ENCODE measurements at places on chromosomes 5 and 9. TPM values are rescaled to one million over a fixed set of nuclear protein-coding genes. Genes with fewer than 3 reads are reported as not detected.
A peak's percentile ranks its signal among the peaks of the same experiment; 100 is the strongest.

Gene AHRR
- 3.7 TPM for total RNA-seq

DNA sequence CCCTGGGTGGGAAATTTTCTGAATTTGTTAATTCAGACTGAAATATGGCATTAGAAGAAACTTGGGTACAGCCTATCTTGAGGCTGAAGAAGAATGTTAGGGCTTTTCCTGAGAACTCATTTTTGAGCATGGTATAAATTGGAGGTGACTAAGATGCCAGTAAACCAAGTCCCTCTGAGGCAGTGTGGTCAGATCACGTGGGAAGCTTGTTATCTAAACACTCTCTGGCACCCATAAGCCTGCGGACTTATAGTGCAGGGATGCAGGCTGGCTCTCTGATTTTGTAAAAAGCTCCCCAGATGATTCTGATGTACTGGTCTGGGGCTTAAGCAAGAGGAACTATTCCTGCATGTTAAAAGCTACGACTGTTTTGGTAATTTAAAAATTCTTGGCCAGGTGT, 34.3 kb downstream of the MTMR12 start:
- DNase-seq: no peak

Gene MRPS27
- 60.9 TPM for total RNA-seq

DNA sequence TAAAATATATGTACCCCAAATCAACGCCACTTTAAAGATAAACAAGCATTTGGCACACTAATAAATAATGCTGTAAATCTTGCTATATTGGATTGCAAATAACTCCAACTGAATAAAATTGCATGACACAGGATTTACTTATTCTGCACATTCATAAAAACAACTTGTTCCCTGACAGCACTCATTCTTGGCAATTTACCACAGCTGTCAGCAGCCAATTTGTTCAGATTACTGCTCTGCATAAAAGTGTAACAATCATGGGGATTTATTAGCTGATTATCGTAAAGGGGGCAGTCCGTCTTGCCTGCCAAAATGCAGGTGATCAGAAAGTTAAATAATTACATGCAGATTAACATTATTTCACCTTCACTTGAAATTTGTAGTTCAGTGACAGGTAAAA, 285.3 kb downstream of the SLF1 start:
- DNase-seq: no peak

GRCh38 chr9:130770679-130771442, 64.2 kb upstream of the ABL1 start:
- no peak for DNase-seq

DNA sequence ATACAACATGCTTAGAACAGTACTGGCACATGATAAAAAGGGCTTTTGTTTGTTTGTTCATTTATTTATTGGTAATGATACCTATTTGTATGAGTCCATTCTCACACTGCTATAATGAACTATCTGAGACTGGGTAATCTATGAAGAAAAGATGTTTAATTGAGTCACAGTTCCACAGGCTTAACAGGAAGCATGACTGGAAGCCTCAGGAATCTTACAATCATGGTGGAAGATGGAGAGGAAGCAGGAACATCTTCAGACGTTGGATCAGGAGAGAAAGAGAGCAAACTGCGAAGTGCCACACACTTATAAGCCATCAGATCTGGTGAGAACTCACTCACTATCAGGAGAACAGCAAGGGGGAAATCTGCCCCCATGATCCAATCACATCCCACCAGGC, 847.7 kb downstream of the CDH18 start:
- DNase-seq: no peak

Gene TAS2R1
- not detected for total RNA-seq

DNA sequence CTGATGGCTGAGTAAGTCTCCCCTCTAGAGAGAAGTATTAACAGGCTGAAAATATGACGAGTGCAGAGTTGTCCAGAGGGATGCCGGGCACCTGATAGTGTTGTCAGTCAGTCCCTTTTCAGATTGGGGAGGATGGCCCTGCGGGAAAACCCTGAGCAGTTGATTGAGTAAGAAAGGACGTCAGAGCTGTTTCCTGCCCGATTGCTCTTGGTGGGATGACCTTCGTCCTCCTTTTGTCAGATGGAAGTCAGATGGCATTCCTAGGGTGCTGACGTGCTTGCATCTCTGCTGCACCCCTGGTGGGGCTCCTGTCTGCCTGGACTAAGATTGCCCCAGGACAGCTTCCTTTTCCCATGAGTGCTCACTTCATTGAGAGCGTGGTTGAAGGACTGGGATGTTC, 9.8 kb downstream of the ZNF354B start:
- no peak for DNase-seq

DNA sequence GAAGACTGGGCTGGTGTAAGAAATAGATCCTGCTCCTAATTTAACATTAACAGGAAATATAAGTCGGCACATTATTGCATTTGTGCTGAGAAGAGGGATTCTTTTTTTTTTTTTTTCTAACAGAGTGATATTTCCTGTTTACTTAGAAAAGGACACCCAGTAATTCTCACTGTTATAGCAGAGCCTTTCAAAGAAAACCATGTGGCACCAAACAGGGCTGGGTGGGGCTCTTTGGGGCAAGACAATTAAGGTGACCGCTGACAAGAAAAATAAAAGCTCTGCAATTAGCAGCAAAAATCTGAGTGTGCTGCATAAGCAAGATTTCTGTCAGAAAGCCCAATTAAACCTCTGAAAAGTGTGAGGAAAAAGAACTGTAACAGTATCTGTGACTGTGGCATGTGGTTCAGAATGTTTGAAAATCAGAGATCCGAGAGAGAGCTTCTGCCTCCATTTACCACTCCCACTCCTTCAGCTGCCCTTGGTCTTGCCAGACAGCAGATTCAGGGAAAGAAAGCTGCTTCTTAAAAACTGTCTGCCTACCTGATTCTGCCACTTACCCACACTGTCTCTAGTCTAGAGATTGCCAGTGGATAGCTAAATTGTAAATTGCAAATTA, 77.1 kb upstream of the IQGAP2 start:
- no peak for DNase-seq

DNA sequence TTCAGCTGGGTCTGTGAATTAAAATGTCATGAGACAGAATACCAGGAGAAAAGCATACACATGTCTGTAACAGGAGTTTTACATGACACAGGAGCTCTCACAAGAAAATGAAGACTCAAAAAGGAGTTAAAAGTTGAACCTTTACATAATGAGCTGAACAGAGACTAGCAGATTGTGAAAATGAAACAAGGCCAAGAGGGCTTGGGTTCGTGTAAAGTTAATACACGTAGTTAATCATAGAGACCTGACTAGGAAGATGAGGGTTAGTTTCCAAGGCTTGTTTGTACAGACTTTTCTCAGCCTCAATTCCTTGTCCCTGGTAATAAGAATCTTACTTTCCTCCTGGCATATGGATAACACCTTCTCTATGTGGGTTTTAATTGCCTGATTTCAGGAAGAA, 1294.0 kb downstream of the MAT2B start:
- no peak for DNase-seq

DNA sequence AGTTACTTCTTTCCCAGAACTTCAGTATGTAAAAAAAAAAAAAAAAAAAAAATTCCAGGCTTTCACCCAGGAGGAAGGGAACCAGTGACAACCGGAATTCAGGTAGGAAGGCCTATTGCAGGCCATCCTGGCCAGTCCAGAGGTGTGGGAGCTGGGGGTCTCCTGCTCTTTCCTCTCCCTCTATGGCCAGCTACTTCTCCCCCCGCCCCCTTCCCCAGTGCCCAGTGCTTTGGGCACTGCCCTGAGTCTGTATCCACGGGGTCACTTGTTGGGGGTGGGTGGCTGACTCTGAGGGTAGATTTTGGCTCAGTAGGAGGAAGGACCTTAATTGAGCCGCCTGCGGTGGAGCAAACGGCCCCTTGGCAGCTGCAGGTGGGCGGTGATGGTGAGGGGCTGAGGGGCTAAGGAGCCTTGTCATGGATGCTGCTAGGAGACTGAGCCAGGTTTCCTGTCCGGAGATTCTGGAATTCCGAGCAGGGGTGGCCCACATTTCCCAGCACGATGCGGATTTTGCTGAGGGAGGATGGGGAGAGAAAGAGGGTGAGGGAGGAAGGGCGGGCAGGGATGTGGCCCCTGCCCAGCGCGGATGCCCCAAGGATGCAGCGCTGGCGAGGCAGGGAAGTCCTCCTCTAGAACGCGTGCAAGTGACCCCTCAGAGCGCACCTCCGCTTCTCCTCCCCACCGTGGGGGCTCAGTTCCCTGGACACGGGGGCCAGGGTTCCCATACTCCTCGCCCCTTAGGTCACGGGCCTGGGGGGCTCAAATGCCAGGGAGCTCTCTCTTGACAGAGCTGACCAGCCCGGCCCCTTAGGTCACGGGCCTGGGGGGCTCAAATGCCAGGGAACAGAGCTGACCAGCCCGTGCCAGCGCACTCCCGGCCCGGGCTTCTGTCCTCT, 1.2 kb upstream of the PHF2 start:
- DNase-seq: peak; percentile 62

Gene TLX3
- not detected for total RNA-seq

GRCh38 chr9:99071313-99072039, 33.4 kb upstream of the TGFBR1 start:
- no peak for DNase-seq

DNA sequence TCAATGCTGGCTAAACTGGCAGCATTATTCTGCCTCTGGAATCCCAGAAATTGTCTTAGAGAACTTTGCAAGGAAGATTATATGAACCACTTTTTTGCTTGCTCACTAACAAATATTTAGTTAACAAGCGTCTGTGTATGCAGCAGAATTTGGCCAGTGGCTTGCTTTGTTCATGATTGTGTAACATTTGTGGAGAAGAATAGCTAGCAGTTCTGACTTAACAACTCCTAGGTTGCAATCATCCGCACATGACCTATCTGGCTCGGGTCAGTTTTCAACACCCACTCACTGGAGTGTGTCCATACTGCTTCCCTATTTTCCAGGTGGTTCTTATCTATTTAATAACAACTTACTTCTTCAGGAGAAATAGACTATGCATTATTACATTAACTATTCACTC, 98.5 kb downstream of the SNX18 start:
- DNase-seq: no peak

DNA sequence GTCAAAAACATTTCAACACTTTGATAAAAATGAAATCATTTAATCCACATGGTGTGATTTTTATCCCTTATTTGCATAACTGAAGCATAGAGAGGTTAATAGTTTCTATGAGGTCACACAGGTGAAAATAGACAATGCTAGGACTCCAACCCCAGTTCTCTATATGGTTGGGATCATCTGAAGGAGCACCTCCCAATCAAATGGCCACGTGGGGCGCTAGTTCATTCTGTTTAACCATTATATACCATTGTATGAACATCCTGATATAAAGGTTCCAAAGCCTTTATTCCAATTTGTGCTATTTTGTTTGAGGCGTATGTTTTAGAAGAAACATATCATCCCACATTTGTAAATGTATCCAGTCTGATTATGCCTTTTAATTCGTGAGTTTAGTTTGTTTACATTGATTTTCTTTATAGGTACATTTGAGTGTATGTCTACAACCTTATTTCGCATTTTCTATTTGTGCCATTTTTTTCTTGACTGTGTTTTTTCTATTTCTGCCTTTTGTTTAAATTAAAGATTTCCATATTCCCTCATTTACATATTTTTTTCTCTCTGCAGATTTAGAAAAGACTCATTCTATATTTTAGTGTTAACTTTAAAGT, 1092.0 kb downstream of the MAT2B start:
- peak; percentile 6 for DNase-seq

Gene SPINK1
- total RNA-seq: not detected

- DNase-seq: no peak
Measured at GRCh38 chr9:69993110-69993509, 50.5 kb upstream of the MAMDC2 start.

GRCh38 chr9:111144741-111145140, 106.5 kb upstream of the LPAR1 start:
- no peak for DNase-seq

Gene TRPM3
- total RNA-seq: 1.2 TPM

Gene SEC24A
- total RNA-seq: 8.4 TPM
